NCI-H2029 treated with DMSO at 0.1 percent for 48 hours (cell line): ENCODE measurements at places on chromosomes 12 and 14.
A peak's percentile ranks its signal among the peaks of the same experiment; 100 is the strongest.

GRCh38 chr12:46963977-46964971 is 115.1 kb upstream of the PCED1B start:
- DNase-seq: no peak

GRCh38 chr12:2673966-2674810 is 120.6 kb upstream of the FKBP4 start:
- no peak for DNase-seq

- DNase-seq: no peak
Measured at GRCh38 chr14:84485036-84485435, 1044.9 kb upstream of the FLRT2 start.

DNA sequence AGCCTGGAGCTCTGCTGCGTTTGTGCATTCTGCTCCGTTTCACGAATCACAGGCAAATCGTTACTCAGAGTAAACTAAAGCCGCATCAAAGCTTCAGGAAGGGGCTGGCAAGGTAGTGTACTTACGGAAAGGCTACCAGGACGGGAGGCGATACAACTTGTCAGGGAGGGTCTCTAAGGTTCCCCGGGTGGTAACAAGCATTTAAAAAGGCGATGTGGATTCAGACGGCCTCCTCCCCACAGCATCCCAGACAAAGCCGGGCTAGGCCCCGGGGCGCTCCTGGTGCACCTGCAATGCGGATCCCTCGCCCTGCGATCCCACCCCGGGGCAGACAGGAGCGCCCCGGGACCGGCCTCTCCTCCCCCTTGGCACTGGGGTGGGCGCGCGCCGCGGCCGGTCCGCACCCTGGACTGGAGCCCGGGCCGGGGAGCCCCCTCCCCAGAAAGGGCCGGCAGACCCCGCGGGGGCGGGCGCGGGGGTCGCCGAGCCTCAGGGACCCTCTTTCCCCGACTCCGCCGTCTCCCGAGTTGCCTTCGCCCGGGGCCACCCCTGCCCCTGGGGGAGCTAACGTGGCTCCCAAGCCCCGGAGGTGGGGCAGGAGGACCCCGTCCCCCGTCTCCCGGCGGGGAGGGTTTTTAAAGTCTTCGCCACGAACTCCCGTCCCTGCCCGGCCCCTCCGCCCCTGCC is 718 bp downstream of the CCDC92 start:
- DNase-seq: no peak

DNA sequence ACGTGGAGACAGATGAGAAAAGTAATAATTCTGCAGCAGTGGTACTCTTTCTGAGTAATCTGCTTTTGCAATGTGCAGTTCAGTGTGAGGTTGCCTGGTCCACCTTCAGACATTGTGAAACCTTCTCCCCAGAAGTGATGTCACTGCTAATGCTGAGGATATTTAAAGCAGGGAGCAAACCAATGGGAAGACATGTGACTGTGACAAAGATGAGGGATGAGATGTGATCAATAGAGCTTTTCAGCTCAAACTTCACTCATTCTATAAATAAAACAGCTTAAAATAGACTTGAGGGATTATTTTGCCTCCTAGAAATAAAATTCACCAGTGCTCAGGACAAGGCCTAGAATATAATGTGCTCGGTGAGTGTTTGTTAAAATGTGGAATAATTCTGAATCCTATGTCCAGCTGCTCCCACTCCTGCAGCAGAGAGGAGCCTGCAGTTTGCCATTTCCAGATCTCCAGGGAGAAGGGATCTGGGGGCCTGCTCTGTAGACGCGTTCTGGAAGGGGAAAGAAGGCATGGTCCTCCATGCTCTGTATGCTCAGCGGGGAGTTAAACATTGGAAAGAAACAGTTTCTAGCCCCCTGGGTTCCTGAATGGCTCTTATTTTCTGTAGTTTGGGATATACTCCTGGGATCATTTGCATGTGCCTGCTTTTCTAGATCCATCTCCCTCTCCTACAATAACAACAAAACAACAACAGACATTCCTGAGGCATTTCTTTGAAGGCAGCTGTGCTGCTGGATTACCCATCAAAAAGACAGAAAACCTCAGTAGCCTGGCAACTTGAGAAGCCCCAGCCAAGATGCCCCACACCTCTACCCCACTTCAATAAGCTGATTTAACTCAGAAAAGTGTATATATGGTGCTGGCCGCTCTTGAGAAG is 8.9 kb downstream of the SLC7A8 start:
- DNase-seq: no peak

DNA sequence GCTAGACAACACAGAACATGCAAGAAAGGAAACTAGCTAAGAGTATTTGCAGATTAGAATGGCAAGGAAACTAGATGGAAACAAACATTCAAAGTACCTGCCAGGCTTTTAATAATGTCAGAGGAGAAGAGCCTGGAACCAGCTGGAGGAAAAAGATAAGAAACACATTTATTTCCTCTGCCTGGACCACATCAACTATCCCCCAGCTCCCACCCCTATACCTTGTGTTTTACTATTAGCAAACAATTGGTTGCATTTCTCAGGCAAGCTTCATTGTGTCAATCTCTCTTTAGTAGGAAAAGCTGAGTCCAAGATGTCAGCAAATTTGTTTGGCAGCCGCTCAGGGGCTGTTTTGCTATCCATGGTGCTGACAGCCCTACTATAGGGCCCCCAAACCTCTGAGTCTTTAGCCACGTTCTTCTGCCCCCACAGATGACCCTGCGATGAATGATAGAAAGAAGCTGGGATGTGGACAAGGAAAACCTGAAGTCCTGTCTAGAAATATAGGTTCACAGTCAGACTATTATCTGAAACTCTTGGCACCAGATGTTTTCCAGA is 11.6 kb upstream of the SYNDIG1L start:
- no peak for DNase-seq

DNA sequence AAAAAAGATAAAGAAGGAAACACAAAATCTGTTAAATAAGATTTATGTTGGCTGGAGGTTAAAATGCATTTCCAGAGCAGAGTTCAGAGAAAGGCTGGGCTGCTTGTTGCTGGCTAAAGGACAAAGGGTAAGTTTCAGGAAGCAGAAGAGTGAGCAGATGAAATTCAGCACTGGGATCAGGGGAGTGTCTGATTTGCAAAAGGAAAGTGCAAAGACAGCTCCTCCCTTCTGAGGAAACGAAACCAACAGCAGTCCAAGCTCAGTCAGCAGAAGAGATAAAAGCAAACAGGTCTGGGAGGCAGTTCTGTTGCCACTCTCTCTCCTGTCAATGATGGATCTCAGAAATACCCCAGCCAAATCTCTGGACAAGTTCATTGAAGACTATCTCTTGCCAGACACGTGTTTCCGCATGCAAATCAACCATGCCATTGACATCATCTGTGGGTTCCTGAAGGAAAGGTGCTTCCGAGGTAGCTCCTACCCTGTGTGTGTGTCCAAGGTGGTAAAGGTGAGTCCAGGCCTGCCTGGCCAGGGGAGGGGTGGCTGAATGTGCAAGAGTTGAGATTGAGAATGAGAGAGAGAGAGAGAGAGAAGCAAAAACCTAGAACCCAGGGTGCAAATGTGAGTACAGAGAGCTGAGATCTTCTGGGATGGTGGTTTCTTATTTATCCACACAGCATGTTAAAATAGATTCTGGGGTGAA is at the start of gene OAS1:
Gene OAS1 (plus strand): TSS at position 251 of the 703 bp plus-strand sequence. CDS start 78 bp downstream, at position 329.
- DNase-seq: peak; percentile 82

DNA sequence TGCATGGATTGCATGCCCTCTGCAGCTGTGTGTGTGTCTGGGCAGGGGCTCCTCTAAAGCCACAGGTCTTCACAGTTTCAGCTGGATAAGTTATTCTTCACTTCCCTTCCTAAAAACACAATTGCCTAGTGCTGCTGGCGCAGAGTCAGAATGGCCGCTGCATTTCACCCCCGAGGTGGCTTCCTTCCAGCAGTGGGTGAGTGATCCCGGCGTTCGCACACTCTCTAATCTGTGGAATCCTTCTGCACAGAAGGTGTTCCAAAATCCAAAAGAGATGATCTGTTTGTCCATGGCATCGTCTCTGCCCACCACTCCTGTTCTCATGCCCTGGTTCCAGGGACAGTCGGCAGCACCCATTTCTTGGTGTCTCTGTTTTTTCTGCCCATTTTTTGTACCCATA is 340.7 kb downstream of the DPF3 start:
- DNase-seq: no peak

DNA sequence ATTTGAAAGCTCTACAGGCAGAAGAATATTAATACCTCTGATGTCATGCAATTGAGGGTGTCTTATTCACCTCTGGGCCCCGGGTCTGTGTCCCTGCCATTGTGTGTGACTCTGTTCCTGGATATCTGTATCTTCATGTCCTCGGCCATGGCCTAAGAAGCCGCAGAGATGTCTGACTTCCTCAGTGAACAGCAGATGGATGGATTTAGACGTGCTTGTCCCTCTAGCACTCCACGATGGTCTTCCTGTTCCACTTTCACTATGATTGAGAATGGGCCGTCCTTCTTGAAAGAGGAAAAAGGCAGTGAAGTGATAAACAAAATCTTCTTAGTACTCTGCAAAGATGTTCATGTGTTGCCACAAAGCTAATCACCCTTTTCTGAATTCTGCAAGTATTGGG is 217.4 kb downstream of the SLC41A2 start:
- no peak for DNase-seq

- peak; percentile 86 for DNase-seq
Measured at GRCh38 chr12:118979763-118980406, 1.5 kb upstream of the SRRM4 start.

DNA sequence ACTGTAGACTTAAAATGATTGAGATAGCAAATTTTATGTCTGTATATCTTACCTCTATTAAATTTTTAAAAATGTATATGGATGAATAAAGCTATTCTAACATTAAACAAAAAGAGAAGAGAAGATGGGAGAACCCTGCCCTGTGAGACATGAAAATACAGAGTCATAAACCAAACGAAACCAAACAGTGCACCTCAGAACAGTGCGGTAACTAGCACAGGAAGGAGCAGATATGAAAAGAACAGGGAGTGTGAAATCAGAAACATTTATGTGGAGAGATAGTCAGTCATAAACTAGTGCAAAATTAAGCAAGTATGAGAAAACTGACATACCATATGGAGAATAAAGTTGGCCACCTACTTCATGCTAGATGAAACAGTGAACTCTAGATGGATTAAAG is 135.1 kb downstream of the ERC1 start:
- no peak for DNase-seq

DNA sequence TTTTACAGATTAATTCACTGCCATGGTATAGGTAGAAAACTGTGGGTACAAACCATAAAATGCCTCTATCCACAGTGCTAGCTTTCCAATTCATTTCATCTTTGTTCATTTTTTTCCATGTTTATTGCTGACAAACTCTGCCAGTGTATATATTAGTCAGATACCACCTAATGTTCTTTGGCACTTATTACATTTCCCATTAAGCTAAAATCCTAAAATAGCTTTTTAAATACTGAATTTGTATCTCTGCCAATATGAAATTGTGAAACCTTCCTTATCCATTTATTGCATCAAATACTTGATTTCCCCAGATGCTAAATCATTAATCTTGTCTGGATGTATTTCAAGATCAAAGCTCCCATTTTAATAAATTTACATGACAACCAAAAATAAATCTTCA is 150.1 kb upstream of the FSCB start:
- DNase-seq: no peak

DNA sequence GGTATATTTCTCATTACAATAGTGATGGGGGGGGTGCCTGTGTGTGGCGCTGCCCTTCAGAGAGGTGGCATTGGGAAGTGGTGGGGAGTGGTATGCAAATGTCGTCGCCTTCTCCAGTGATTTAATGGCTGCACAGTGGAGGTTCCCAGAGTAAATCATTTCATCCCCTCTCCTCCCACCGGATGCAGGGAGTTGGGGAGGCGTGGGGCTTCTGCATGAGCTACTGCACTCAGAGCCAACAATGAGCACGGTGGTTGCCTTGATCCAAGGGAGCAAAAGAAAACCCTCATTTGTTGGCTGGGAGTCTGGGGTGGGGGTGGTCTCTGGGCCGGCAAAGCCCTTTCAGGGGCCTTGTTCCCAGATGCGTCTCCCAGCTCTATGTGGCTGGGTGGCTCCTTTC is 124.3 kb downstream of the AACS start:
- DNase-seq: no peak

DNA sequence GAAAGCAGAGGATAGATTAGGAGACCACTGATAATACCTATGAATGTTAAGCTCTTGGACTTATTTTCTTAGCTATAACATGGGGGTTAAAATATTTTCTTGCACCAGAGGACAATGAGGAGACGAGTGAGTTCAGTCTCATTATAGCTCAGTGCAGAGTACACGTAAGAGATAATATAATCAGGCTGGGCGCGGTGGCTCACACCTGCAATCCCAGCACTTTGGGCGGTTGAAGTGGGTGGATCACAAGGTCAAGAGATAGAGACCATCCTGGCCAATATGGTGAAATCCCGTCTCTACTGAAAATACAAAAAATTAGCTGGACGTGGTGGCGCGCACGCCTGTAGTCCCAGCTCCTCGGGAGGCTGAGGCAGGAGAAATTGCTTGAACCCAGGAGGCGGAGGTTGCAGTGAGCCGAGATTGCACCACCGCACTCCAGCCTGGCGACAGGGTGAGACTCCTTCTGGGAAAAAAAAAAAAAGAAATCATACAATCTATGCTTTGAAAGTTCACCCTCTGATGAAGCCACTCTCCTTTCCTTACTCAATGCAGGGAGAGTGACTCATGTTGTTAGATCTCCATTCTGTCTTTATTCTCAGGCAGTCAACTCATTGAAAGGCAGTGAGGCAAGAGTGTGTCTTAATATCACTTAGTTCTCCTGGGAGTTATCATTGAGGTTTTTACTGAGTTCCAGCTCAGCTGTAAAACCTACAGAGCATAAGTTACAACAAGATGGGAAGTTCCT is 134.2 kb downstream of the SYNE2 start:
- DNase-seq: no peak

GRCh38 chr14:54189748-54190354 is 207.0 kb upstream of the CDKN3 start:
- DNase-seq: no peak

DNA sequence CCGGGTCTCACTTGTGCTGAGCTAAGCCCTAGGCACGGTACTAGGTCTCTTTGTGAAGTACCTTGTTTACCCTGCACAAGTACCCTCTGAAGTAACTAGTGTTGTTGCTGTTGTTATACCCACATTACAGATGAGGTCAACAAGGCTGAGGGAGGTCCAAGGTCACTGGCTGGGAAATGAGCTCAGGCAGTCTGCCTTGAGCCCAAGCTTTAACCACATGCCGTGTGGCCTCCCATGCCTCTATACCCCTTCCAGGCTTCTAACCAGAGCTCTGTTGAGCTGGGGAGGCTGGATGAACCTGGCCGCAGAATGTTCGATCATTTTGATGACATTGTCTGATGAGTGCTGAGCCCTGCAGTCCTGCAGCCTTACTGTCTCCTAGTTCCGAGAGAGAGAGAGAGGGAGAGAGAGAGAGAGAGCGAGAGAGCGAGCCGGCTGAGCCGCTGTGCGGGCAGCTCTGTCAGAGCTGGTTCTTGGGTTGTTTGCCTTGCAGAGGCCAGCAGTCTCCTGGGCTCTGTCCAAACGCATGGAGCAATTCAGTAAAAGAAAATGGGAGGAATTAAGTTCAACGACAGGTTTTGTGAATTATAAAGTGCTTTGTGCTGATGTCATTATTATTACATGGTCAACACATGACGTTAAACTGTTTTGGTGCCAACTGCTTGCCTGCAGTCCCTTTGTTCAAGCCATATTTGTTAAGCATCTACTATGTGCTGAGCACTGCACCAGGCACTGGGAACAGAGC is 13.1 kb downstream of the JDP2 start:
- no peak for DNase-seq
